Skeletal muscle cell (primary cell): ENCODE measurements at places on chromosomes 16 and 17.
A peak's percentile ranks its signal among the peaks of the same experiment; 100 is the strongest.

DNA sequence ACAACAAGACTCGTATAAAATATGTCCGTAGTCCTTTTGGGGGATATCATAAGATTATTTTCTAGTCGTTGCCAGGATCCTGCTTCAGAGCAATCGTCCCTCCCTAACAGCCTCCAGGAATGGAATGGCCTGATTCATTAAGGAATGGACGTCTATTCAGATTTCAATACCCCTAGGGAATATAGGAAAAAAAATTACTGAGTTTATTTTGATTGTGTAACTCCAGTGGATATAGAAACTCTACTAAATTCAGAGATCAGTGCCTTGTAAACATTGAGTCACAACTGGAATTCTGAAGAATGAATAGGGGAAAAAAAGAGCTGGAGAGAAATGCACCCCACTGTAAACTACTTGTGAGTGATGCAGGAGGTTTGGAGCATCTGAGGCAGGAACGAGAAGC is 1171.5 kb upstream of the GOT2 start:
- peak; percentile 69 for DNase-seq

- no peak for DNase-seq
These were observed 85.9 kb downstream of the TEX14 start for GRCh38 chr17:58605986-58606385.

GRCh38 chr17:78678222-78678557 is 101.0 kb upstream of the DNAH17 start:
- DNase-seq = no peak

GRCh38 chr16:7834771-7835431 is 502.3 kb downstream of the RBFOX1 start:
- DNase-seq = no peak

GRCh38 chr17:15490634-15491261 is 23.3 kb upstream of the CDRT4 start:
- peak; percentile 13 for DNase-seq

- DNase-seq = no peak
These were observed 1.3 kb upstream of the LRRC37A3 start for GRCh38 chr17:64920419-64921172.

DNA sequence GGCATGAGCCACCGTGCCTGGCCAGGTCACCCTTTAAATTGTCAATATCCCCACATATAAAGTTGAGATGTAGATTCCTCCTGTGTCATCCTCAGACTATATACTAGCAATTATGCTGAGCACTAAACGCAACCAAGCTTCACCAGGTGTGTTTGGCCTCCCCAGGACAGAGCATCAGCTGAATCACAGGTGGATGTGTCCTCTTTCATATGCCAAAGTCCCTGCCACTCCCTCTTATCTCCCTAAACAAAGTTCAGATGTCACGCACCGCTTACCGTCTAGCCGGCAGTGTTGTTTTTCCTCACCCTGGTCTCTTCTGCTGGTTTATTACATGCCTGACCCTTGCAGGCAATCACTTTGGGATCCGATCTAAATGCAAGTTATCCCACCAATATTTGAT is 43.8 kb upstream of the ARHGAP44 start:
- no peak for DNase-seq

DNA sequence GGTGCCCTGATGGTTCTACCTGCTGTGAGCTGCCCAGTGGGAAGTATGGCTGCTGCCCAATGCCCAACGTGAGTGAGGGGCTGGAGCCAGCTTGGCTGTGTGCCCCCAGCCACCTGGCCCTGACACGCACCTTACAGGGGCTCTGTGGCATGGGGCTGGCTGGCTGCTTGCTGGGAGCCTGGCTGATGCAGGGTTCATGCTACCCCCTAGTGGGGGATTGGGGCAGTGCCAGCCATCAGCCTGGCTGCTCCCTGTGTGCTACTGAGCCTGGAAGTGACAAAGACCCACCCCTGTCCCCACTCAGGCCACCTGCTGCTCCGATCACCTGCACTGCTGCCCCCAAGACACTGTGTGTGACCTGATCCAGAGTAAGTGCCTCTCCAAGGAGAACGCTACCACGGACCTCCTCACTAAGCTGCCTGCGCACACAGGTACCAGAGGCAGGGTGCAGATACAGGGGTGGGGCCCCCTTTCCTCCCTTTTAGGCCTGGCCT is 5.7 kb downstream of the GRN start:
- no peak for DNase-seq

DNA sequence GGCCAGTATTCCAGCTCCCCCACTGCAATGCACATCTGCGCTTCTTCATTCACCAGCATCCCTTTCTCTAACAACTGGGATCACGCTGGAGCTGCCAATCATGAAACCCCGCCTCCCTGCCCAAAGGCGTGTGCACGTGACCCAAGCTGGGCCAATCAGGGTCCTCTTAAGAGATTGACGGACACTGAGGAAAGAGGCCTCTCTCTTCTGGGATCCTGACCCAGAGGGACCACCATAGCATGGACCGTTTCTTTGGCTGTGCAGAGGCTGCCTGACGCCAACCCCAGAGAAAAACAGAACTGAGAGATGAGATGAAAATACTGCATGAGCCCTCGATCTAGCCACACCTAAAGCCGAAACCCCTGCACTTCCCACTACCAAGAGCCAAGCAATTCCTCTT is 32.0 kb downstream of the COTL1 start:
- DNase-seq = no peak

GRCh38 chr16:55568207-55568606 is 1.7 kb downstream of the CAPNS2 start:
- no peak for DNase-seq

DNA sequence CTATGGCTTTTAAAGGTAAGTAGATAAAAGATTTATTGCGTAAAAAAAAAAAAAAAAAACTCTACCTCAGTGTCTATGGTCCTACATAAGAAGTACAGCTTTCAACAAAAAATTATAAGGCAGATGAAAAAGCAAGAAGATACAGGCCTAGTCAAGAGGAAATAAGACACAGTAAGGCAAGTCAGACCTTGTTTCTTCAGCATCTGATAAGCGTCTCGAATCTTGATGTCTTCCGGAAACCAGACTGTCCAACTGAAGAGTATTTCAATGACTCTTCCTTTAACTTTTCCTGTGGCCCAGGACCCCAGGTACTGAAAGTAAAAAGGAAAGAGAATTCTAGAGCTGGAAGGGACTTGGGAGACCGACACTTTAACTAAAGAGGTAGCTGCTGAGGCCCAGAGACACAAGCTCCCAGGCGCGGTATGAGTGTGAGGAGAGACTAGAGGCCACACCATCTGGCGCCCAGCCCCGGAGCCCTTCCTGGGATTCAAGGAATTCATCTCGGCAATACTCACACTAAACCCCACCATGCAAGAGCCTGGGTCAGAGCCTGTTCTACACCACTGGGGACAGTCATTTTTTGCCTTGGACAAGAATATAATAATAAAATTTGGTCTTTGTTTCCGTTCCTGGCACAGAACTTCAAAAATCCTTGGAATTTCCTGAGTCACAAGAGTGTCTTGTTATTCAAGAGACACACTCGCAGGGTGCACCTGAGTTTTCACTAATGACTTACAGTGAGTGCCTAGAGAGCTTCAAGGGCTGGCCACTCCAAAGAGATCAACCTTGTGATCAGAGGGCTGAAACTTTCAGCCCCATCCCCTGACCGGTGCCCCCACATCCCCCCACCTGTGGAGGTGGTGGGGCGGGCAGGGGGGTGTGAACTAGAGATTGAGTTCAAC is 18.6 kb downstream of the GGA2 start:
- DNase-seq = no peak

GRCh38 chr16:3579776-3580175 is 2.6 kb upstream of the NLRC3 start:
- DNase-seq = no peak

- no peak for DNase-seq
These were observed 604 bp upstream of the ZC3H18 start for GRCh38 chr16:88569614-88569984.

DNA sequence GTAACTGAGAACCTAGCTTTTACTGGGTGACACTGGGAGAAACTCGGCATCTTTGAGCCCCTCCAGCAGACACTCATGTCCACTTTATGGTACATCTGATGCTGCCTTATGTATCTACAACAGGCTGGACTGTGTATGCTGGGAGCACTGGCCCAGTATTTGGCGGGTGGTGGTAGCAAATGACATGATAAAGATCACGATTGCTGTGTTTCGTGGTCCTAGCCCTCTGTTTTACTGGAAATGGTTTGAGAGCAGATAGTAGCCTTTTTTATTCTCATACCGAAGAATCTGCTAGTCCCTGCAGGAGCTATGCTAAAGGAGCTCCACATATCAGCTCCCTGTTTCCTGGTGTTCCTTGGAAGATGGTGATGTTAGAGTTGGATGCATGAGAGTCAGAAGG is 150.3 kb downstream of the CCDC182 start:
- no peak for DNase-seq

DNA sequence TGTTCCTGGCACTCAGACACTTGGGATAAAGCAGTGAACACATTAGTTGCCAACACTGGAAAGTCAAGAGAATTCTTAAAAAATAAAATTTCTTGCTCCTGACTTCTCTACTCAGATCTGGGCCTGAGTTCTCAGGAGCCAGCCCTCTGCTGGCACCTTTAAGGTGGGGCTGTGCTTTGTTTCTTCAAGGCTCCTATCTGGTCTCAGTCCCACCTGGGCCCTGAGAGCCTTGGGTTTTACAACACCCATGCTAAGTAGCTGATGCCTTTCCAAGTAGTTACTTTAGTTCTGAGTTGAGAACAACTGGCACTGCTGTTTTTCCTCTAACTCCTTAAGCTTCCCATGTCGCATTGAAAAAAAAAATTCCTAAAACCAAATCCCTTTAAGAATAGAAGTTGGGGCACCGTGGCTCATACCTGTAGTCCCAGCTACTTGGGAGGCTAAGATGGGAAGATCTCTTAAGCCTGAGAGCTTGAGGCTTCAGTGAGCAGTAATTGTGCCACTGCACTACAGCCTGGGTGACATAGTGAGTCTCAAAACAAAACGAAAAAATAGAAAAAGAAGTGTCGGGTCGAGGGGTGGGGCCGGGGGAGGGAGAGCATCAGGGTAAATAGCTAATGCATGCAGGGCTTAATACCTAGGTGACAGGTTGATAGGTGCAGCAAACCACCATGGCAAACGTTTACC is 16.6 kb downstream of the CHAD start:
- no peak for DNase-seq

- no peak for DNase-seq
These were observed 592 bp downstream of the ALDOA start for GRCh38 chr16:30065943-30066760.

GRCh38 chr16:83813823-83814658 is 6.3 kb downstream of the HSBP1 start:
- peak; percentile 45 for DNase-seq

GRCh38 chr17:17220529-17220928 is 14.4 kb upstream of the PLD6 start:
- no peak for DNase-seq
